ENCODE measurements at places on chromosomes 6 and 20.

DNA sequence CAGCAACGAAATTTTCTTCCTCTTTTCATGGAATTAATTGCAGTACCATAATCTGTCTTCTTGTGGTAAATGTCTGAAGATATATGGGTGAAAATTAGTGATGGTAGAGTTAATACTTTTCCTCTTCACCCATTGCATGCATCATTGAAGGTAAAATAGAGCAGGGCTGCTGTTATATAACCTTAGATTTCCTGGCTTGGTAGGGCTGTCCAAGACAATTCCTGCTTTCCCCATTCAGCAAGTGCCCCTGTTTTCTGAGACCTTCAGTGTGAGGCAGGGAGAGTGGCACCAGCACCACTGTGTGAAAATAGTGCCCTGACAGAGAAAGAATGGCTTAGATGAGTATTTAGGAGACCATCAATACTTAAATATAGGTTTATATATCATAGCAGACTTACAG, 202.0 kb downstream of the ZFAND3 start:
- DNase-seq: no peak

DNA sequence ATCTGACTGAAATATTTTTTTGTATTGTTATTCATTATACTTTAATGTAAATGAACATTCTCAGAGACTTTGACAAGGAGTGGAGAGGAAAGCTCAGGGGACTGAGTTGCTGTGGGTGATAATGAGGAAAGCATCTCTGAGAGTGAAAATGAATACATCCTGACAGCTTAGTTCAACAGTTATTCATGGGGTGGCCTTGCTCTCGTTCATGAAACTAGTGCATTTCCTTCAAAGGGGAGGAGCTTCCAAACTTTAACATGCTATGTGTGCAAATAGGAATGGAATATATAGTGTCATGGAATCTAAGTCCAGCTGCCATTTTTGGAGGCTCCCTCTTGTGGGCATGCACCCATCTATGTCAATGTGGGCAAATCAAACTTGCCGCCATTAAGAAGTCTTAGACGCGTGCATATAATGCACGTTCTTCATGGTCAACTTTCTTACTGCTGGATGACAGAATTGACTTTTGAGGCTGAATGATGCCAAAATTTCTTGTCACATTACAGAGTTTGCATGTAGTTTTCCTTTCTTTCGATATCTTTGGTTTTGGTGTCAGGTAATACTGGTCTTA, 124.3 kb upstream of the TMEM170B start:
- no peak for DNase-seq

- no peak for DNase-seq
Measured at GRCh38 chr6:147869201-147869600, 360.7 kb downstream of the SAMD5 start.

- no peak for DNase-seq
Measured at GRCh38 chr6:81381382-81381916, 371.0 kb downstream of the TENT5A start.

DNA sequence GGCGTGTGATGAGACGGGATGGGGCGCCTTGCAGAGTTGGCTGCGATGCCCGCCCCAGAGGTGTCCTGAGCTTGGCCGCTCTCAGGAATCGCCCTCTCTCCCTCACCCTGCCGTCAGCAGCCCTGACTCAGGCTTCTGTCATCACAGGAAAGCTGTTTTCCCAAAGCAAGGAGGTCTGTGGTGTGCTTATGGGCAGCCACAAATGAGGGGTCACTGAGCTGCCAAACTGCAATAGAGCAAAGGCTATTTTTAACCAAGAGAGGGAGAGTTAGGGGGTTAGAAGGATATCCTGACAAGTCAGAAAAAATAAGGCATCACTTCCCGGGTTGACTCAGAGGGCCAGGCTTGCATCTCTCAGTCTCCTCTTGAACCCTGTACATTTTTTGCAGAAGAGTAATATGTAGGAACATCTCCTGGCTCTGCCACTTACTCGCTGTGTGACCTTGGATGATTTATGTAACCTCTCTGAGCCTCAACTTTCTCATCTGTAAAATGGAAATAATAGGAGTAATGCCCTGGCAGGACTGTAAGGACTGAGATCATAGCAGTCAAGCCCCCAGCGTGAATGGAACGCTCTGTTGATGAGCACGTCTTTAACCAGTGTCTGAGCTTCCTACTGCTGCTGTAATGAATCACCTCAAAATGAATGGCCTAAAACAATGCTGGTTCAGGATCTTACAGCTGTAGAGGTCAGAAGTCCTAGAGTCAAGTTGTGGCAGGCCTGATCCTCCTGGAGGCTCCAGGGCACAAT, 181.9 kb downstream of the NFATC2 start:
- DNase-seq: no peak

DNA sequence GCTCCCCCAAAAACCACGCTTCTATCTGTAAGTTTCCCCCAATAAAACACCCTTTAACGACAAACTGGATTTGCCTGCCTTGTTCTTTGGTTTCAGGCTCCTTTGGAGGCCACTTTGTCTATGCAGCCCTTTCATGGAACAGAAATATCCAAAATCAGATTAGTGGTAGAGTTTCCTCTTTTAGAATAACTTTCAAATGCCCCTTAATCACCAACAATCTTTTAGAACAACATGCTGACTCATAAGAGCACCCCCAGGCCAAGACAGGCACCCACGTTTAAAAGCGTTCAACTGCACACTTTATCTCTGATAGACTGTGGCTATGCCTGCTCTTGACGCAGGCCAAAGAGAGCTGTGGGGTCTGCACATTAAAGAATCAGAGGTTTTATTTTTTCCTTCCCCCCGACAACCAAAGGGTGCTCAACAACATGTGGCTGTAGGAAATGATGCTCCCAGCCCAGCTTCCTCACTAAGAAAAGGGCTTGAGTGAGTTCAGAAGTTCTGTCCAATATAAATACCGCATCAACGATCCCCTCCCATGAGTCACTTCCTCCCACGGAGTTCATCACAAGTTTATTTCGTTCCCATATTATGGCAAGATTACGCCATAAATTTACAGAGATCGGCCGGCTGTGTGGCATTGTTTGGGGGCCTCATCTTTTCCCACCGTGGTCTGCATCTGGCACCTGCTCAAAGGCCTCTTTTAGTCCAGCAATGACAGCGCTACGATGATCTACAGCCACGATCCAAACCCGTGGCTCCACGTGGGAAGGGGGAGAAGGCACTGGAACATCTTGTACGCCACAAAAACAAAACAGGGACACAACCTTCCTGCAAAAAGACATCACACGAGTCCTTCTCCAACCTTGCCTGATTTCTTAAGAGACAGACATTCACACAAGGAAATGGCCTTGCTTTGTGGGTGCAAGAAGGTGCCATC, 88.8 kb upstream of the NFATC2 start:
- no peak for DNase-seq

GRCh38 chr6:93293460-93293859, 125.9 kb downstream of the EPHA7 start:
- DNase-seq: no peak

DNA sequence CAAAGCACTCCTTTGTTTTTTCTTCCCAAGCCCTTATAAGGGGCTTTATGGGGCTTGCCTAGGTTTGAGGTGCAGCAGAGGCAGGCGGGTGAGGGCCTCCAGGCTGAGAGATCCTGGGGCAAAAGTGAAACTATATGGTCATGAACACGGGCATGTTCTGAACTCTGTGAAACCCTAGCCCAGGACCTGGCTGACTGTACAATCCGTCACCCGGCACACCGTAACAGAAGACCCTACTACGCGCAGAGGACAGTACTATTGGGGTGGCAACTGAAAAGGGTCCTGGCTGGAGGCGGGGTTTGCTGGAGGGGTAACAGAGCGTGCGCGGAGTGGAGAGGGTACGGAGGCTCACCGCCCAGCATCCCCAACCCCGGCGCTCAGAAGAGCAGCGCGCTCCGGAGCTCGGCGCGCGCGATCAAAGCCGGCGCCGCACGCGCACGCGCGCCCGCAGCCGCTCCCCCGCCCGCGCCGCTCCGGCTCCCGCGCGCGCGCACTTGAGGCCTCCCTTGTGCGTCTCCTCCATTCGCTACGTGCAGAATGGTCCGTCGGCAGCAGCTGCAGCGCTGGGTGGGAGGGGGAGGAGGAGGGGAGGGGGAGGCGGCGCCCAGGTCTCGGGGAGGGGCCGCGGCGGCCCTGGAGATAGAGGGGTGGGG, 54.2 kb downstream of the MRPL14 start:
- DNase-seq: no peak

DNA sequence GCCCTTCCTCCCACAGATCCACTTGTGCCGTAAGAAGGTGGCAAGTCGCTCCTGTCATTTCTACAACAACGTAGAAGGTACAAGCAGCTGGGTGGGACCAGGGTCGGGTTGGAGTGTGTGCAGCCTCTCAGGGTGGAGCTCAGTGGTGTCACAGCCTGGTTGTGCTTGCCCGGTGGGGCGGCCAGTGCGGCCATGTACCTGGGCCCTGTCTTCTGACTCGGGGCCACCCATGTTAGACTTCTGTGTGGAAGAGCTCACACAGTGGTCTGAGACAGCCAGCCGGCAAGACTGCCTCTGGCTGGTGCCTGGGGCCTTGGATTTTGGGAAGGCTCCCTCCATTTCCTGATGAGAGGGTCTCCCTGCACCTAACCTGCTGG, 4.7 kb downstream of the RTEL1 start:
- no peak for DNase-seq

DNA sequence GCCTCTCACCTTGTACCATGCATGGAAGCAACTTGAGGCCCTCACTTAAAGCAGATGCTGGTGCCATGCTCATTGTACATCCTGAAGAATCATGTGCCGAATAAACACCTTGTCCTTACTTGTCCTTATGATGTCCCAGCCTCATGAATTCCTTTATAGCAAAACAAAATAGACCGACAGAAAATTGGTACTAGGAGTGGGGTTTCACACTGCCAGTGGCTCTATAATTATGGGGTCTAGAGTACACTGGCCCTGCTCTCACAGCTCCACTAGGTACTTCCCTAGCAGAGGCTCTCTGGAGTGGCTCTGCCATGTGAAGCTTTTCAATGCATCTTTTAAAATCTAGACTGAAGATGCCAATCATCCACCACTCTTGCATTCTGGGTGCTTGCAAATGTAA, 101.2 kb downstream of the HTR1B start:
- DNase-seq: no peak

GRCh38 chr6:44001318-44002066, 125.8 kb downstream of the MRPL14 start:
- DNase-seq: no peak

DNA sequence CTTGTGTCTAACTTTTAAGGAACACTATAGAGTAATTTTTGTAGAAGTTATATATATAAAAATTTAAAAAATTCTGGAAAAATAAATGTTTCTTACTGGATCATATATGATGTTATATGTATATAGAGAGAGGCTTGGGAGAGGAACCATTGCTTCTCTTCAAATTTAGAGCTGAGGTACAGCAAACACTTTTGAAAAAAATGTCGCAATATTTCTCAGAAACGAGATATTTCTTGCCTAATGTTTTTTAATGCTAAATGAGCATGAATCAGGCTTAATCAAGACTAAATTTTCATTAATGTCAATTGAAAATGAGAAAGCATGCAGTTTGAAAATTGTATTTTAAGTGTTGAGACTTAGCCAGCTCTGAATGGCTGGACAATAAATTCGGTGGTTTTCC, 2.6 kb downstream of the PKIB start:
- no peak for DNase-seq

GRCh38 chr6:5461365-5461764, 200.1 kb downstream of the FARS2 start:
- DNase-seq: no peak

DNA sequence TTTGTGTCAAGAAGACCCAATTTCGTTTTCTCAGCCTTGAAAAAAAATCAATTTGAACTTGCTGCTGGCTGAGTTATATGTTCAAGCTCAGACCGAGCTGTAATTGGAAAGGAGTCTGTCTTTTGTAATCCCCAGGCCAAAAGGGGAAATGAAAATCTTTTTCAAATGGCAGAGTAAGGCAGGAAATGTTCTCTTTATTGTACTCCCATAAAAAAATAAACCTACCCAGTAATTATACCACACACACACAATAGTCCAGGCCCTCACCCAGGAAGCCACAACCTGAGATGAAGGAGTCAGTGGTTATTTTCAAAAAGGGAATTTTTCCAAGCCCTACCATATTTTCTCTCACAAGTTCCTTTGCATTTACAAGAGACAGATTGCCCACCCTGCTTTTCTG, 45.3 kb downstream of the CLIC5 start:
- no peak for DNase-seq

GRCh38 chr6:142945446-142946180, 637 bp upstream of the HIVEP2 start:
- peak; percentile 77 for DNase-seq

GRCh38 chr20:57609086-57609841, 11.0 kb downstream of the ZBP1 start:
- DNase-seq: no peak

DNA sequence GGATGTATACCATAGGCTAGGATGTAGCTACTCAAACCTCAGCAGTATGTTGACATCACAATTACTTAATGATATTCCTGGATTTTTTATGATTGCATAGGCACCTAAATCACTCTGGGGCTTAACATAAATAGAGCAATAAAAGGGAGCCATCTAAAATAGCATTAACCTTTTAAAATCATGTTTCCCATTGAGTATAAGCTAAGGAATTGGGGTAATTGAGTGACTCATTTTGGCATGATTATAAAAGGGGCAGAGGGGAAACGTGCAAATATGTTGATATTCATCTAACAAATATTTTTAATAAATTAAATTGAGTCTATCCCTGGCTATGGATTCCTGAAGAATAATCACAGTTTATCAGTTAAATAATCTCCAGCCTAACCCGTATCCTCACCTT, 74.0 kb upstream of the ADGRF1 start:
- no peak for DNase-seq

DNA sequence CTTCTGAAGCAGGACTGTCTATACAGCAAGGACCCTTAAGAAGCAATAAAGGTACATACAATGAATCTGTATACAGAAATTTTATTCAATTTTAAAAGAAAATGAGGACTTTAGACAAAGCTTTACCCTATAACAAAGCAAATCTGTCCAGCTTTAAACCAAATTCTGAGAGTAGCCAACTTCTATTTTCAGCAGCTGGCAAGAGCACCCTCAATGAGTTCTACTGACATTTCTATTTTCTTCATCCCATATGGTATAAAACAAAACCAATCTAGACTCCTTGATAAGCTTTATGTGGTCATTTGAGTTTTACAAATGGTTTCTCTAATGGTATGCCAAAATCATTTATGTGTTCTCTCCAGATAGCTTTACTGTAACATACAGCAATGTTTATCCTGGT, 12.7 kb downstream of the CPNE1 start:
- DNase-seq: no peak
